AG08396 (cell line): ENCODE measurements at places on chromosomes 6 and 20.
A peak's percentile ranks its signal among the peaks of the same experiment; 100 is the strongest.

DNA sequence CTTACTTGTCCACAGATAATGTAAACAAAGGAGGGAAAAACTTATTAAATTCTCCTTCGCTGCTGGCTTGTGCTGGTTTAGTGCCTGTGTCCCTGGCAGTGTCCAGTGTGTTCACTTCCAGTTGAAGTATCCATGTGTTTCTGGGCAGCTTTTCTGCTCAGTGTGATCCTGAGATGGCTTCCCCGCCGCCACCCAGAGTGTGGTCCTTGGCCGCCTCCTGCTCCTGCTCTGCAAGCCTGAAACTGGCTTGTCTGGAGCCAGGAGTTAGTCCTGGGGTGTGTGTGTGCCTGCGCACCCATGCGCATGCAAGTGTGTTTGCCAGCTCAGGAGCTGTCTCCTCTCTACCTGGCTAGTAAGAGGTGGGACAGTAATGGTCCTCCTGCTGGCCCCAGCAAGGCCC, 7.2 kb downstream of the BTBD3 start:
- DNase-seq, result no peak

GRCh38 chr6:56708810-56709597, 66.3 kb upstream of the DST start:
- DNase-seq, result peak; percentile 27

DNA sequence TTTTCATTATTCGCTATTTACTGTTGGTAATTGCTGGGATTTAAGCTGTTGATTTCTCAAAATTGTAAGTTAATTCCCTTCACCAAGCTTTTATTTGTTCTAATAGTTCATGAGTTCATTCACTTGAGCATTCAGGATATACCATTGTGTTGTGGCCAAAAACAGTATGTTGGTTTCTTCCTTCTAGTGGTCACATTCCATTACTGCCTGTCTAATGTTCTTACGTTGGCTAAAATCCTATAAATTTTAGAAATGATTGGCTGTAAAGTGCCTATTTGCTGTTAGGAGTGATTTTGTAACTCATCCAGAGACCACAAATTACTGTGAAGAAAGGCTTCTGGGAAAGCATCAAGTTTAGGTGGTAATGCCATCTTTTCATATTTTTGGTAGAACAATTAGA, 76.3 kb downstream of the FARS2 start:
- DNase-seq, result no peak

- DNase-seq, result no peak
Observed at GRCh38 chr6:150286912-150287311, 81.9 kb upstream of the IYD start.

DNA sequence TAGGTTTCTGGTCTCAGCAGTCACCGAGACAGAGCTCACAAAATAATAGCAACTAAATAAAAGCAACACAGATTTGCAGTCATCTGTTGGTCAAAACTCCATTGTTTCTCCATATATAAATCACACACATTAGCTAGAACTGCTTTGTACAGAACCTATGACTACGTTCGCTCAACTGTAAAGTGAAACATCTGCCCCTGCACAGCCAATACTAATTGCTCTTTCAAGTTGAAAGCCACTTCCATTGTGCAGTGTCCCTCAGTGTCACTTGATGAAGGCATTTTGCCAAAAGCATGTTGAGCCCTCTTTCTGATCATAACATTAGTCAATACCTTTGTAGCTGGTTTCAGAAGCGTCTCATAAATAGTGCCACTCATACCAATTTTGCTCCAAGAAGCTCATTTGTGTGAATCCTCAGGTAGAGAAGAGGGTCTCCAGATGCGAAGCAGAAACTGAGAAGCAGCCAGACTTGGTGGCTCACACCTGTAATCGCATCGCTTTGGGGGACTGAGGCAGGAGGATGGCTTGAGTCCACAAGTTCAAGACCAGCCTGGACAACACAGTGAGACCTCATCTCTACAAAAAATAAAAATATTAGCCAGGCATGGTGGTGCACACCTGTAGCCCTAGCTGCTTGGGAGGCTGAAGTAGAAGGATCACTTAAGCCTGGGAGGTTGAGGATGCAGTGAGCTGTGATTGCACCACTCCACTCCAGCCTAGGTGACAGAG, 68.9 kb downstream of the PERP start:
- DNase-seq, result no peak

DNA sequence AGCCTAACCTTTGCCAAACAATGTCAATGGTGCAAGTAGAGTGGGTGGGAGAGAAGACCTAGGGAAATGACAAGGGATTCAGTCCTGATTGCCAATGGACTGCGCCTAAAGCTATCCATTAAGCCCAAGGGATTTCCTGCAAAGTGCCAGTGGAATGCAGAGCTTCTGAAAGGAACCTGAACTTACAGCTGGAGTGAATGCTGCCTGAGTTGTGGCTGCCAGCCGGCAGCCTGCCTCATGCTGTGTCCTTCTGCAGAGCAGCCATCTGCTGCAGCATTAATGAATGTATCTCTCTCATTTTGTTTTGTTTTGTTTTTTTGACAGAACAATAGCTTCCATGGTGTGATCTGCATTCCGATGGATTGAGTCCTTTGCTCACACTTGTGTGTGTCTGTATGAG, 44.7 kb downstream of the SLC35F1 start:
- DNase-seq, result no peak

DNA sequence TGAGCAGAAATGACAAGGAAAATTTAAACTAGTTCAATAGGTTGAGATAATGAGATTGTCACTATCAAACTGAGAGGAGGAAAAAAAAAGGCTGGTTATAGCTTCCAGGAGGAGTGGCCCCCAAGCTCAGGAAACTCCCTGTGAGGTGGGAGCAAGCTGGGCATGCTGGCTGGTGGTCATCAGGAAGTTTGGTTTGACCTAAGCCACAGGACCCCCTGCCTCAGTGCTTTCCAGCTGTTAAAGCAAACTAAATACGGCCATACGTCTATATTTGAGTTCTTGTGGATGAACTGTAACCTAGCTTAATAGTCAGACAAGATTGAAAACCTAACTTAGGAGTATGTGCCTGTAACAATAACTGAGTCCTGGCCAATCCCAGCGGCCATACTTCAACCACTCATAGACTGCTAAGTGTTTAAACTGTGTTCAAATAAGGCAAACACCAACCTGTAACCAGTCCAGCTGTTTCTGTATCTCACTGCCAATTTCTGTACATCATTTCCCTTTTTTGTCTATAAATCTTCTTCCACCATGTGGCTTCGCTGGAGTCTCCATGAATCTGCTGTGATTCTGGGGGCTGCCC, 24.6 kb upstream of the ZBTB24 start:
- no peak for DNase-seq

DNA sequence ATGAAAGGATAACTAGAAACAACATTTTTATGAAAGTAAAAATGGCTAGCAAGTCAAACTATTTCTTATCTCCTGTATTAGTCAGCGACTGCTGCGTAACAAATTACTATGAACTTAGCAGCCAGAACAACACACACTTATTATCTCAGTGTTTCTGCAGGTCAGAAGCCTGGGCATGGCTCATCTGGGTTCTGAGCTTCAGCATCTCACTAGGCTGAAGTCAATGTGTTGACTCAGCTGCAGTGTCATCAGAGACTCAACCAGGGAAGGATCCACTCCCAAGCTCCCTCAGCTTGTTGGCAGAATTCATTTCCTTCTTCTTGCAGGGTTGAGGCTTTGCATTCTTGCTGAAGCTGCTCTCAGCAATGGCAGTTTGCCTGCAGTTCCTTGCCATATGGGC, 33.2 kb upstream of the IGF2R start:
- DNase-seq, result peak; percentile 20

DNA sequence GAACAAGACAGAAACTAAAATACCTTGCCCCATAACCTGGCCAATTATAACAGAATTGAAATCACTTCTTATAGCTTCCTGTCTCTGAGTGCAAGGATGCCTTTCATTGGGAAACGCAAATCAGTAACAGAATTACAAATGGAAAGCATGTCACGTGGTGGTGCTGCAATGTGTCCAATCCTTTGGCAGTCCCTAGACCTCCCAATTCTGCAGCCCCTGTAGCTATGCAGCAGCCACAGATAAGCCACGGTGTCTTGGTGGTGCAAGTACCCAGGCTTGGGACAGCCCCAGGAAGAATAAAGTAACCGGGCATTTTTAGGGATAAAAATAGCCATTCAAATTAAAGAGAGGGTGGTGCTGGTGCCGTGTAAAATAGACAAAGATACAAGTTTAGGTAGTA, 134.6 kb upstream of the CCN2 start:
- DNase-seq, result no peak

- DNase-seq, result no peak
Observed at GRCh38 chr6:90458353-90459224, 128.3 kb downstream of the MAP3K7 start.

DNA sequence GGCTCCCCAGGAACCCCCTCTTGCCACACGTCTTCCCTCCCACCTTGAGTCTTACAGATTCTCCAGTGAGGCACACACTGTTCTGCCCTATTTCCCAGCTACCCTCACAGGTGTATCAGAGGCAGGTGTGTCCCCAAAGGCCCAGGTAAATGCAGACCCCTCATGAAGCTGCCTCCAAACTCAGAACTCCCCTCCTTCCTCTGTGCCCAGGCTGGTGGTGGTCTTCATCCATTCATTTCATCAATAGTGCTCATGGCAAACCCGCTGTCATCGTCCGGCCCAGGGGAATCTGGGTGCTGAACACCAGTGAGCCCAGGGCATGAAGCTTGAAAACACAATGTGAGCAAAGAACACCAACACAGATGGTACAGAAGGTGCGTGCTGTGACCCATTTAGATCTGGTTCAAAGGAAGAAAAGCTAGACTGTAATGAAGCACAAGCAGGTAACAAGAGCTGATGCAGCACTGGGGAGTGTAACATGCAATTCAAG, 213.1 kb downstream of the SYNDIG1 start:
- no peak for DNase-seq

GRCh38 chr20:45432294-45432693, 16.4 kb downstream of the PIGT start:
- DNase-seq, result no peak

GRCh38 chr6:15661853-15662325, 939 bp downstream of the DTNBP1 start:
- no peak for DNase-seq

DNA sequence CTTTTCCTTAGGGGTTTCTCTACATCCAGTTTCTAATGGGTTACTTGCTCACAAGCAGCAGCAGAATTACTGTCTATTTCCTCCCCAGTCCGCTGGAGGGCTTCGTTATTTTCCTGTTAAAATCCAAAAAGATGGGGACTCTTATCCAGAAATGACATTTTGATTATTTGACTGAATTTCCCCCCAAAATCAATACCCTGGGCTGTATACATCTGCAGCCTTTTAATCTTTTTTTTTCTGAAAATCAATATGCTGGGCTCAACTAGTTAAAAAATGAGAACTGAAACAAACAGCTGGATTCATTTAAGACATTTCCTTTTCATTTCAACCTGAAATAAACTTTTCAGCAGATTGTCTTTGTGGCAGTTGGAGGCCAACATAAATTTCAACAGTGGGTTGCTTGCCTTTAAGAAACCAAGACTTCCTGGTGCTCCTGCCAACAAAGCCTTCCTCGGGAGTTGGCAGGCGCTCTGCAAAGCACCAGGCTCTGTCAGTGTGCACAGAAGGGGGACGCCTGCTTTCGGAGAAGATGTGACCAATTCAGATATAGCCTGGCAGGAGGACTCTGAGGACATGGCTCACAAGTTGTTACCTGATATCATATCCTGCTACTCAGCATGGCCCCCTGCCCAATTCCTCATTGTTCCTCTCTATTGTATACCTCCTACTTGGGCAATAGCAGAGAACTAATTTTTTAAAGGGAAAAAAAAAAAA, 204.7 kb upstream of the ARG1 start:
- DNase-seq, result no peak

- DNase-seq, result no peak
Observed at GRCh38 chr6:127748290-127748689, 152.6 kb downstream of the THEMIS start.

DNA sequence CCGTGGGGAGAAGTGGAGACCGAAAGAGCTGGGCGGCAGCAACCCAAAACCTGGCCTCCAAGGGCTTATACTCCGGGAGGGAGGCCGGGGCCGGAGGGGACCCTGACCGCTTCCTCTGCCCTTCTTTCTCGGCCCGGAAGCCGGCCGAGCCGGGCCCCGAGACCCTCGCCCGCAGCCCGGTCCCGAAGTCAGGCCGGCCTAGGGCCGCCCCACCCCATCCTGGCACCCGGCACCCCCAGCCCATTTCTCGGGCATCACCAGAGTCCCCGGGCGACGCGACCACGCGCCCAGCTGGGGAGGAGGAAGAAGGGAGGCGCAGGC, 572 bp upstream of the ZDHHC14 start:
- no peak for DNase-seq

- DNase-seq, result no peak
Observed at GRCh38 chr20:18738055-18738454, 75.5 kb upstream of the SCP2D1 start.

GRCh38 chr20:46752728-46753127, 43.3 kb downstream of the SLC2A10 start:
- peak; percentile 36 for DNase-seq

DNA sequence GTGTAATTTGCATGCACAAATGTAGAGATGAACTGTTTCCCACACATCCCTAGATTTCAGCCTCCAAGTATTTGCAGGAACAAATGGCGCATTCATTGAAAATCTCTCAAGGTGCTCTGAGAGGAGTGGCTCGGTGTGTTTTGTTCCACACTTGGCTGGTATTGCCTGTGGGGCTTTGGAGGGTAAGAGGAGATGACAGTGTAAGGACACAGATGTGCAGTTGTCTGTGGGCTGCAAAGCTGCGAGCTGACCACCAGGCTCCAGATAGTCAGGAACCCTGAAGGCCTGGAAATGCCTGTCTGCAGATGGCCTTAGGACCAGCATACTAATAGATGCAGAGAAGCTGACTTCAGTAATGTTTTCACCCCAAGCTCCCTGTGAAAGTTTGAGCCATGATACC, 57.7 kb upstream of the PBOV1 start:
- no peak for DNase-seq

DNA sequence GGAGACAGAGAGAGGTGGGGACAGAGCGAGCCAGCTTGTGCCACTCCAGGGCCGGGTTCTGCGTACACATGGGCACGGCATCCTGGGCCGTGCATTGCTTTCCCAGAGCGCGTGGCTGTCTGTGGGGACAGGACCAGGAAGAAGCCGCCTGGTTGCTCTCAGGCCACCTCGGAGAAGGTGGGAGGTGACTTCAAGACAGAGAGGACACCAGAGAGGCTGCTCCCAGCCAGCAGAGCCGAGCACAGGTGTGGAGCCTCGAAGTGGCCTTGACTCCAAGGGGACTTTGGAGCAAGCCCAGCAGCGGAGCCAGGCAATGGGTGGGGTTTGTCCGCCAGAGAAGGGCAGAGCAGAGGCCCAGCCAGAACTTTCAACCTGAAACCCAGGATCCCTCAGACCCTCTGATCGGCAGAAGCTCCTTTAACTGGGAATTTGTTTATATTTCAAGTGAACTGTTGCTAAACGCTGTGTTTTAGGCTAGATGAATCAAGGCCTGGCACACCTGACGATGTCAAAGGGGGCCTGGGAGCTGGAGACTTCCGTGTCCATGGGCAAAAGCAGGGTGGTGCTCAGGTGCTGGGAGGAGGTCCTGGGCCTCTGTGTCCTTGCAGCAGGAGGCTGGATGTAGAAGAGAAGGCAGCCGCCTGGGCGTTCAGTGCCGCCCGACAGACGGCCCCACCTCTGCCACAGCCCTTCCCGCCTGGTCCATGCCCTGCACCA, 262.1 kb downstream of the DLL1 start:
- DNase-seq, result no peak

- no peak for DNase-seq
Observed at GRCh38 chr20:49291200-49291599, 13.3 kb upstream of the ZNFX1 start.

GRCh38 chr20:16707674-16708073, 22.2 kb upstream of the SNRPB2 start:
- no peak for DNase-seq

- no peak for DNase-seq
Observed at GRCh38 chr6:164262348-164262747, 847.8 kb downstream of the QKI start.
